ENCODE measurements at places on chromosomes 16 and 17.

DNA sequence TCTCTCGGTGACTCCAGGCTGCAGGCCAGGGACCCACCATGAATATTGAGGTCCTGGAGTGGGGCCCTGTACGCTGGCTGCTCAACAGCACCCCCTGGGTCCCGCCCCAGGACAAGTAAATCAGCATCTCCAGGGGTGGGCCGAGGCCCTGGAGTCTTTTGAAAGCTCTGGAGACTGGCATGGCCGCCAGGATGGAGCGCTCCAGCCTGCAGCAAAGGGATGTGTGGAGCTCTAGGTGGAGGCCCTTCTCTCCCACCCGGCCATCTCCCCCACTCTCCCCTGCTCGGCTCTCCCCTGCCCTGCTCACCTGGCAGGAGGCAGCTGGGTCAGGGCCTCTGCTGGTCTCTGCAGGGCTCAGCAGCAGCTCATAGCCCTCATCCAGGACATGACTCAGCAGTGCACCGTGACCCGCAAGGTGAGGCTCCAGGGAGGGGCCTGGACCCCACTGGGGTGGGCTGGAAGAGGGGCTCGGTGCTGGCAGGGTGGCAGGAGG is 16.6 kb downstream of the SGSH start:
- DNase-seq: no peak

GRCh38 chr16:73432850-73433730 is 385.2 kb upstream of the ZFHX3 start:
- DNase-seq: no peak

DNA sequence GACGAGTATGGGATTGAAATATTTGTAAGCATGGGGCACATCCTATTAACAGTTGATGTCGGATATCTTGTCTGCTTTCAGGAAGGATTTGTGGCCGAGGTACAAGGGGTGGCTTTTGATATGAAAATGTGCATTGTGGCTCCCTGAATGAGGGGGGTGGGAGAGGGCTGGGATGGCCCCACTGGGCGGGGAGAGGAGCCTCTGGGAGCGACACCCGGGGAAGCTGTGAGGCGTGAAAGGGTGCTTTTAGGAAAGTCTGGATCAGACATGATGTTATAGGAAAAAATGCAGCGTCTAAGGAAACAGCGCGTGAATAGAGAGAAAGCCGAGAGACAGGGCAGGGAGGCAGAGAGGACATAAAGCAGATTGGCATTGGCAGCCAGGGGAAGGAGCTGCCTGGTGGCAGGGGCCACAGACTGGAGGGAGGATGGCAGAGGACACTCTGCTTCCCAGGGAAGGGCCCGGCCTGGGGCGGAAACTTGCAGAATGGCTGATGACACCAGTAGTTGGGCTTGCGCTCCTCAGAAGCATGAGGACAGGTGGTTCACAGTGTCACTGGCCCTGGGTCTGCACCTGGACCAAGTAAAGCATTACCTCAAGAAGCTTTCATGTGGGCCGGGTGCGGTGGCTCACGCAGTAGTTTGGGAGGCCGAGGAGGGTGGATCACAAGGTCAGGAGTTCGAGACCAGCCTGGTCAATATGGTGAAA is 95.7 kb downstream of the NTN1 start:
- no peak for DNase-seq

GRCh38 chr17:41973408-41973811 is 6.8 kb downstream of the CNP start:
- no peak for DNase-seq

- DNase-seq: no peak
Observed at GRCh38 chr16:50591800-50592771, 43.9 kb downstream of the NKD1 start.

- no peak for DNase-seq
Observed at GRCh38 chr17:78300962-78301820, 58.7 kb downstream of the SOCS3 start.

- DNase-seq: peak; percentile 61
Observed at GRCh38 chr17:63974594-63975192, 2.0 kb upstream of the SCN4A start.

GRCh38 chr17:65787503-65787902 is 226.1 kb upstream of the AXIN2 start:
- no peak for DNase-seq

GRCh38 chr17:19716108-19717030 is at the start of gene SLC47A2:
SLC47A2 (minus strand) TSS chr17:19716584; CDS start chr17:19716555, 29 bp downstream.
- DNase-seq: peak; percentile 81

- DNase-seq: no peak
Observed at GRCh38 chr17:42284024-42284369, 4.3 kb upstream of the STAT5A start.

- DNase-seq: no peak
Observed at GRCh38 chr17:11309033-11309432, 68.0 kb downstream of the SHISA6 start.

- DNase-seq: no peak
Observed at GRCh38 chr17:33567223-33567622, 274.1 kb upstream of the ASIC2 start.

- peak; percentile 56 for DNase-seq
Observed at GRCh38 chr17:39738568-39738901, 797 bp downstream of the GRB7 start.

- DNase-seq: no peak
Observed at GRCh38 chr16:11396241-11397048, 51.2 kb downstream of the RMI2 start.

DNA sequence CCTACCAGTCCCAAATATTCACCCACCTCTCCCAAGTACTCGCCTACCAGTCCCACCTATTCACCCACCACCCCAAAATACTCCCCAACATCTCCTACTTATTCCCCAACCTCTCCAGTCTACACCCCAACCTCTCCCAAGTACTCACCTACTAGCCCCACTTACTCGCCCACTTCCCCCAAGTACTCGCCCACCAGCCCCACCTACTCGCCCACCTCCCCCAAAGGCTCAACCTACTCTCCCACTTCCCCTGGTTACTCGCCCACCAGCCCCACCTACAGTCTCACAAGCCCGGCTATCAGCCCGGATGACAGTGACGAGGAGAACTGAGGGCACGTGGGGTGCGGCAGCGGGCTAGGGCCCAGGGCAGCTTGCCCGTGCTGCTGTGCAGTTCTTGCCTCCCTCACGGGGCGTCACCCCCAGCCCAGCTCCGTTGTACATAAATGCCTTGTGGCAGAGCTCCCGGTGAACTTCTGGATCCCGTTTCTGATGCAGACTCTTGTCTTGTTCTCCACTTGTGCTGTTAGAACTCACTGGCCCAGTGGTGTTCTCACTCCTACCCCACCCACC is 29.8 kb downstream of the POLR2A start:
- no peak for DNase-seq

DNA sequence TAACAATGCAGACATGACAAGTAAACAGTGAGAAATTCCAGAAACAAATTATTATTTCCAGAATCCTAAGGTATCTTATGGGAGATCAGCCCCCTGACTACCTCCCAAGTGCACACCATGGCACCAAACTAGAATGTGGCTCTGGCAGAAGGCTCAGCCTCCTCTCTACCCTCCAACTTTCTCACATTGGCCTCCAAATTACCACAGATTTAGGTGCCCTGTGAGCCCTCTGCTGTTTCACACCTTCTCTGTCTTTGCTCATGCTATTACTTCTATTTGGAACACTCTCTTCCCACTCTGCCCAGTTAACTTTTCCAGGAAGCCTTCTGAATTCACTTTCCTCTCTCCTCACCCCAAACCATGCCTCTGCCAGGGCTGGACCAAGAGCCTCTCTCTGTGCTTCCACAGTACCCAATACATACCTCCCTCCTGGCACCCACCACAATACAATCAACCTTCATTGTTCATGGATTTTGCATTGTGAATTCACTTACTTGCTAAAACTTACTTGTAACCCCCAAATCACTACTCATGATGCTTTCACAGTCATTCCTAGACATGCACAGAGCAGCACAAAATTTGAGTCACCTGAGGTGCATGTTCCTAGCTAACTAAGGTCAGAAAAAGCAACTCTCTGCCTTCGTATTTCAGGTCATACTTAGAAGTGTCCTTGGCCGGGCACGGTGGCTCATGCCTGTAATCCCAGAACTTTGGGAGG is 31.4 kb downstream of the SMG6 start:
- DNase-seq: no peak

DNA sequence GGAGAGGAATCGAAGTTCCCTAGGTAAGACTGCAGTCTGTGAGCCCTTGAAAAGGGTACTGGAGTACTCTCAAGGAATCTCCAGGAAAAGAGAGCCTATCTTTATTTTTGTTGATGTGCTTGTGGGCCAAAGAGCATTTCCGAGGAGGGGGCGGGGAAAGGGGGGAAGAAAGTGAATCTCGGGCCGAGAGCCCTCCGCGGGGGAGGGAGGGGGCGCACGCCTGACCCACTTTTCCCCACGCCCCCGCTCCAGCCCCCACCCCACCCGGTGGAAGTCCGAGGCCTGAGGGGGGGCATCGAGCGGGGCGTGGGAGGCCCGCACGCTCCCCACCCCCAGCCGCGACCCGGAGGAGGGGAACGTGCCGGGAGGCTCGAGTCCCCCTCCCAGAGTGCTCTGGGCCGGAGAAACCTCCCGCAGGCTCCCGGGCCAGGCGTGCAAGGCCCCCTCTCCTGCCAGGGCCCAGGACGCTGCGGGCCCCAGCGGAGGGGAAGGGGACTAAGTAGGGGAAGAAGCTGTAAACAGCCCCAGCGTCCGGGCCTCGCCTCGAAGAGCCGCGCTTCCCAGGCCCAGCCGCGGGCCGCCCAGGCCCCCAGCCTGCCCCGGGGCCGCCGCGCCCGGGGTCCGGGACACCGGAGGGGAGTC is 444 bp downstream of the HELZ start:
- DNase-seq: no peak

DNA sequence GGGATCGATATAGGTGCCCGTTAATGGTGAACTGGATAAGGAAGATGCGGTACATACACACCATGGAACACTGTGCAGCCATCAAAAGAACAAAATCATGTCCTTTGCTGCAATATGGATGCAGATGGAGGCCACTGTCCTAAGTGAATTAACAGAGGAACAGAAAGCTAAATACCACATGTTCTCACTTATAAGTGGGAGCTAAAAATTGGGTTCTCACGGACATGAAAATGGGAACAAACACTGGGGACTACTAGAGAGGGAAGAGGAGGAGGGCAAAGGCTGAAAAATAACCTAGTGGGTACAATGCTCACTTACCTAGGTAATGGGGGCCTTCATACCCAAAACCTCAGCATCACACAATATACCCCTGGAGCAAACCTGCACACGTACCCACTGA is 302.6 kb downstream of the XYLT1 start:
- DNase-seq: no peak

DNA sequence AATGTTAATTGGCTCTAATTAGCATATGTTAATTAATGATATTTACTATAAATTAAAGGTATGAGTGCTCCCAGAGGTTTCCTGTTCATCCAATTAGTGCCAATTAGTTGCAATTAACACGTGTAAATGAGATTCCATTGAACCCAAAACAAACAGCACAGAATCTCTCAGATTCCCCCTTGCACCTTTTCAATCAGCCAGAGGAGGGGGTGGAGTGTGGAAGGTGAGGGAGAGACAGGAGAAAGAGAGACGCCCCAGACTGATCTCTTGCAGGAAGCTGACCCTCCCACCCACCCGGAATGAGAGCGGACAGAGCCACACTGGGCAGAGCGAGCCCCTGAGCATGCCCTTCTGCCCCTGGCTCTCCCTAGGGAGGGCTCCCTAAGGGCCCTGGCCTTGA is 24.1 kb upstream of the LHX1 start:
- no peak for DNase-seq

GRCh38 chr17:69762766-69763165 is 312.3 kb upstream of the KCNJ16 start:
- no peak for DNase-seq

DNA sequence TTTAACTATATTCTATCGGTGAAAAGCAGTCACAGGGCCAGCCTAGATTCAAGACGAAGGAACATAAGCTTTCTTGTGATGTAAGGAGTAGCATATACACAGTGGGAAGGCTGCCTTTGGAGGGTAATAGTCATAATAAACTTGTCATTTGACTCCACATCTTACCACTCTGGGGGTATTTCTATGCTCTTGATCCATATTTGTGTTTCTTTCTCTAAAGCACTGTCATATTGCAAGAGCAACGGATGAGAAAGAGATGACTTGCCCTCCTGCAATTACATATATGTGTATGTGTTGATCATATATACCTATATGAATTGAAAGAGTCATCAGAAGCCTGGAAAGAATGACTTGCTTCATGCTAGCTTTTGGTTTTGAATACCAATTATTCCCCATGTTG is 225.4 kb upstream of the HS3ST3A1 start:
- DNase-seq: no peak

- no peak for DNase-seq
Observed at GRCh38 chr16:20628213-20628612, 52.0 kb upstream of the ACSM2B start.

- no peak for DNase-seq
Observed at GRCh38 chr17:53092072-53092471, 730.7 kb upstream of the KIF2B start.

DNA sequence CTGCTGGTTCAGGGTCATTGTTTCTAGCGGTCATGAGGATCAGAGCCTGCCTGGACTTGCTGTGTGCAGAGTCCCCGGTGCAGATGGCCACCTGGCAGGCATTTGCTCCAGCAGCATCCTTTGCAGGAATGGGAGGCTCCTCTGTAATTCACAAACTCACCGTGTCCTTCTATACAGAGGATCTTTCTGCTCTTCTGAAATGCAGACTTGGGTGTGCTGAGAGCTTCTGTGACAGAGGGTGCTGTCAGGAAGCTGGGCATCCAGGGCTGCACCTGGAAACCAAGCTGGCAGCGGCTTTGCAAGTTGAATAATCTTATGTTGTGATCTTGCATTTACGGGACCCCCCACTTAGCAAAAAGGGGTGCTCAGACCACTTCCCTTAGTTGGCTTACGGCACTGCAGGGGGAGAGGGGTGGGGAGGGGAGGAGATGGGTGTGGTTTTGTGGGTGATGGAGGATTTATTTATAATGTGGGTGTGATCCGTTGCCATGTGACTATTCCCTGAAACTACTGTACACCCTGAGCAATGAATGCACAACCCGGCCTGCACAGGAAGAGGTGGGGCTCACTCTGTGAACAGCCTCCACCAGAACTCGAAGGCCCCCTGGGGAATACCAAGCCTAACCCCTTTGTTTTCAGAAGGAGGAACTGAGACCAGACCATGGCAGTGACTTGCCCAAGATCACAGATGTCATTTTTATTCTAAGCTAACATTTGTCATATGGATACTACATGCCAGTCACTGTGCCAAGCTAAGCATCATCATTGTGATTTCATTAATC is 178.3 kb downstream of the PRKCB start:
- no peak for DNase-seq

DNA sequence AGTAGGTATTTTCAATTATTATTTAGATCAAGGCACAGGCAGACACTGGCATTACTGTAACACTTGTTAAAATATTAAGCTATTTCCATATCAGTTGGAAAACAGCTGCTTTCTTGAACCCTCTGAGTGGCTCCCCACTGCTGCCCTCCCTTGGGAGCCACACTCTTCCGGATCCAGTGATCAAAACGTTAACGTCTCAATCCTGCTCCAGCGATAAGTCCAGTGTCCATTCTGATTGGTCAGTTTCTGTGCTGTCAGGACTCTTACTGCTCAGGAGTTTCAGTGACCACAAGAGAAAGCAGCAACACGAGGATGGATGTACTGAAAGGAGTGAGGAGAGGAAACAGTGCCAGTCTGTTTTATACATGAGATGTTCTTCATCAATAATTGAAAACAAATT is 13.8 kb upstream of the ZKSCAN2 start:
- no peak for DNase-seq
